Mononuclear cell (primary cell): ENCODE measurements at places on chromosomes 11 and 22. TPM values are rescaled to one million over a fixed set of nuclear protein-coding genes. Genes with fewer than 3 reads are reported as not detected.

Gene MB
- not detected for total RNA-seq

Gene GAB4
- 0.21 TPM for total RNA-seq

Gene SMIM35
- 0.21 TPM for total RNA-seq

Gene P4HA3
- 0.10 TPM for total RNA-seq

Gene RHOD
- total RNA-seq: 0.21 TPM

Gene OR8B12
- not detected for total RNA-seq

Gene CCDC116
- not detected for total RNA-seq

Gene P2RY6
- 0.42 TPM for total RNA-seq

Gene CREB3L1
- 0.10 TPM for total RNA-seq

Gene HMOX1
- total RNA-seq: 46.6 TPM

Gene OR2AG1
- total RNA-seq: not detected

Gene C11orf98
- 4.9 TPM for total RNA-seq
